NAMALWA (cell line): ENCODE measurements at places on chromosomes 7 and 10.

DNA sequence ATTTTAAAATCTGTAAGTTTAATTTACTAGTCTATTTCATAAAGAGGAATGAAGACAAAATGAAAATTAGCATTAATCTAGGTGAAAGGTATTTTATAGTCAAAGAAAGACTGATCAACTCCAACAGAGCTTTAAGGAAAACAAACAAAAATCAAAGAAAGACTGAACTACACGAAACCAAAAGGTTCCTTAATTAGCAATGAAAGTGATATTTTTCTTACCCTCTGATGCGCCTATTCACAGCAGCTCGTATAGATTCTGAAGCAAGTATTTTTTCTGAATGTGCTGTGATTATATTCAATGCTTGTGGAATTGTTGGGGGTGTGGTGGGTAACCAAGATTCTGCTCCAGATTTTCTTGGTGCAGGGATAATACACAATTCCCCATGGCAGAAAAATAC, 11.8 kb downstream of the ECD start:
- DNase-seq = no peak

DNA sequence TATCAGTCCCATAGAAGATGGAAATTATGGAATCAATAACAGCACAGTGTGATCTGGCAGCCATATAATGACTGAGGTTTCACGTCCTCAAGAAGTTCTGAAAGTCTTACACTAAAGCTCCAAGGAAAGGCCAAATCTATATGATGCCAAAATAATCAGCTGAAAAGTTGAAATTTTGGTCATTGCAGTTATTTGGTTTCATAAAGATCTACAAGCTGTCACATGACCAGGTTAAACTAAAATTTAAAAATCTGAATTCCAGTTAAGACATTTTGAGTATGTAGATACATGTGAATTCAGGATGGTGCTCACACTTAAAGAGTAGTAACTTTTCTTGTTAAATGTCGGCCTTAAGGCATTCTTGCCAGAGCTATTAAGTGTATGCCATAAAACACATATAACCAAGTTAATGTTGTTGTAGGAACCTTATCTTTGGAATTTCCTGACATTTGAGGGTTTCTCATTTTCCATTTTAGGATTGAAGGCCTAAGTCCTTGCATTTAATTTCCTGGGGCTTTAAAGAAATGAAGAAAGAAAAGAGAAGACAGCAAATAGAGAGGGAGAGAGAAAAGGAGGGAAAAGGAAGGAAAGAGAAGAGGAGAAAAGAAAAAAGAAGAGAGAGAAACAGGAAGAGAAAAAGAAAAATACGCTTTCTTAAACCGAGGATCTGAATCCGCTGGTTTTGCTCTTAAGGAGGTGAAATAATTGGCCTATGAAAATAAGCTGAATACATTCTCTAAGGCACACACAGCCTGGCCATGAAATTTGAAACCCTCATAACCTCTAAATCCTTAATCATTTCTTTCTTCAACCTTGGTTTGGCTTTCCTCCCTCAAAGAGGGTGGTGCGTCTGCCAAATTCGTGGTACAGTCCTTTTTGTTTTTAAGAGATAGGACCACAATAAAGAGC, 43.8 kb downstream of the DENND2A start:
- DNase-seq = no peak

GRCh38 chr7:13991791-13992595, 2.5 kb upstream of the ETV1 start:
- no peak for DNase-seq

GRCh38 chr7:43559171-43559945, 23.6 kb upstream of the STK17A start:
- DNase-seq = no peak

DNA sequence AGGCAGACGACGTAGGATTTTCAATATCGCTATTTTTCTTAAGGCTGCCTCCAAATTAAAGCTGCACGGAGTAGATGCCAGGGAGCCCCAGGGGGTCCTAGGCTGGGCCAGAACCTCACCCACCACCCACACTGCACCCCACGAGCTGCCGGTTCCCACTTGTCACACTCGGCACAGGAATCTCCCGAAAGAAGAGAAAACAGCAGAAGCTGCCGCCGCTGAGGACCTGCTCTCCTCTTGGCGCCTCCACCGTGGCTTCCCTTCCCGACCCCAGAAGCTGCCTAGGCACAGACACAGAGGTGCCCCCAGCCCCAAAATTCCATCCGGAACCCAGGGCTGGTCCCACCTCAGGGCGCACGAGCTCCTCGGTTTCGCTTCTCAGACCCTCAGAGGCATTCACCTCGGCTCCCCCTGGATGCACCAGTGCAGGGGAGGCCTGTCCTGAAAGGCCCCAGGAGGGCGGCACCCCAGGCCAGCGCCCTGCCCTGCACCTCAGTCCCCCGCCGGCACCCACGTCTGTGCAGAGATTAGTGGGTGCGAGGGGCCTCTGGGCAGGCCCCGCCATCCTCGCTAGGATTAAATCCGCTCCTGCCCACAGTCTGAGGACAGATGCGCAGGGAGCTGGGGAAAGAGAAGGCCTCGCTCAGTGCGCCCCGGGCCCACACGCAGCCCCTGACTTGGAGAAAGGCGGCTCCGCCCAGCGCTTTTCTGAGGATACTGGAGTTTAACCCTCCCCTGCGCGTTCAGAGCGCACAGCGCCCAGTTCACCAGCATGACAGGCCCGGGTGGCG, 99.2 kb downstream of the PTPRN2 start:
- DNase-seq = no peak
